T-helper 9 cell (primary cell): ENCODE measurements at places on chromosomes 2 and 18.
A peak's percentile ranks its signal among the peaks of the same experiment; 100 is the strongest.

DNA sequence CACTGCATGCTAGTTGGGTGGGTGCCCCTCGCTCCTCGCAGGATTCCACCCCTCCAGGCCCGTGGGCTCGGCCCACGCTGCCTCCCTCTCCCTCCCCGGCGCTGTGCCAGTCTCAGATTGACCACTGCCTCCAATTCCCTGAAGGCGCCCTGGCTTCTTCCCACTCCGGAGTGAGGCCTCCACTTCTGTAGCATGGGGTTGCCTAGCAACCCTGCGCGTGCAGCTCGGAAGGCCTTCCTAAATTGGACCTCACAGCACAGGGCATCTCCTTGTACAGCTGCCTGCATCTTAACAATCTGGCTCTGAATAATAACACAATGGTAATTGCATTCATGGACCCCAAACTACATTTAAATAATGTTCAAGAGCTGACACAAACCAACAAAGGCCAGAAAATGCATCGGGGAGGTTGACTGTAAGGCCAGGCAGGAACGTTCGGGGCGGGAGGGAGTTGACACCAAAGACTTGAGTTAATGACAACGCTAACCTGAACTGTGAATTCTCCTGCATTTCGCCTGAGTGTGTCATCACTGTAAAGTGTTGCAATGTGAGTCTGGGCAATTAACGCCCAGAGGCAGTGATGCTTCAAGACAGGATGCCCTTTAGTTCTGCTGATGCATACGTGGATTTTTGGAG is 222.9 kb downstream of the ZBTB7C start:
- no peak for DNase-seq

- DNase-seq, result no peak
Observed at GRCh38 chr18:30088238-30089015, 954.1 kb downstream of the DSC3 start.

DNA sequence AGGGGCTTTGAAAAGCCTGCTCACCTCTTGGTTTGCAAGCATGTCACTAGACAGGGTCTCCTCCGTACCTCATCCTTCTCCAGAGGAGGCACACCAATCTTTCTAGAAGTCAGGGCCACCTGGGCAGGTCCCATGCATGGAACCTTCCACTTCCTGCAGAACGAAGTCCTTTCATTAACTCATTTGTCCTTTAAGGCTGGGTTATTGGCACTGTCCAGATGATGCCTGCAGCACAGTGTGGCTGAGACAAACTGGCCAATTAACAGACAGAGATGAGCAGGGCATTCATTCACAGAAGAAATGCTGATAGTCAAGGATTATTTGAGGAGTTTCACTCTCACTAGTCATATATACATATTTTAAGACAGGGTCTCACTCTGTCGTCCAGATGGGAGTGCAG is 245.3 kb downstream of the TFCP2L1 start:
- DNase-seq, result no peak

- DNase-seq, result no peak
Observed at GRCh38 chr18:46378864-46379207, 274.7 kb downstream of the HAUS1 start.

DNA sequence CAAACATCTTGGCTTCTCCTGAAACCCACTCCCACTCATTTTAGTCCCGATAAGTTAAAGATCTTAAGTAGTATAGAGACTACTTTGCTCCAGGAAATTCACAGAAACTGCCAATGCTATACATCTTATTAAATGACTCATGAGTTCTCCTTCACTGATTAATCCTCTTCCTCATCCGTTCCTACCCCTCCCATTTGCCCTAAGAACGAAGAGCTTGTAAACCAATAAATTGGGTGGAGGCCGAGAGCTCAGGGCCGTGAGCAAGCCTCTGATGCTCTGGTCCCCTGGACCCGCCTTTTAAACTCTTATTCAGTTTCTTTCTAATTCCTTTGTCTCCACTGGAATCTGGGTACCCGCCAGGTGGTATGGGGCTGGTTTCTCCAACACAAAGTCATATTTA is 68.6 kb downstream of the METTL8 start:
- DNase-seq, result no peak

GRCh38 chr2:127648321-127648720 is 2.4 kb downstream of the GPR17 start:
- no peak for DNase-seq

GRCh38 chr18:37424507-37424906 is 141.1 kb downstream of the CELF4 start:
- no peak for DNase-seq

DNA sequence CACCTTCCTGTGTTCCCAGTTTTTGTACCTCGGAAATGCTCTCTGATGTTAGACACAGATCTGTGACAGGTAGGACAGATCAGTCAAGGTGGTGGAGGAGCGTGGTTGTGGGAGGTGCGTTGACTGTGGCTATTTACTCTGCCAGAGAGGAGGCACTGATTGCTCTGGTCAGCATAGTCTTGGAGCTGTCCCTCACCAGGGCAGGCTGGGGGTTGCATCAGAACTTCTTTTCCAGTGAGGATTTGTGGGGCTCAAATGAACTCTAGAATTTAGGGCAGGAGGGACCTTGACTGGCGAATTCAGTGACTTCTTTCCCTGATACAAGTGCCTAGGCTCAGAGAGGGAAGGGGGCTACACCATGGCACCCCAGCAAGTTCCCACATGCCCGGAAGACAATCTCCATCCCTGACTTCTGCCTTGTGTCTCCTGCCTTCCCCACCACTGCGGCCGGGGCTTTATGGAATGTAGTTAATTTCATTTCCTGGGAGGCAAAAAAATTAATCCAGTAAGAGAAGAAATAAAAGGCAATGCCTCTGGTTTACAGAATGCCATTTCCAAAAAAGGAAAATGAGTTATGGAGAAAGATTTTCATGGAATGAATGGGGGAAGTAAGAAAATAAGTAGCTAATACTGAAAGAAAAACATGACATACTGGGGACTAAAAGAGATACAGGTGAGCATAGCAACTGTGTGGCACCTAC is 26.1 kb downstream of the NIFK start:
- DNase-seq, result no peak

DNA sequence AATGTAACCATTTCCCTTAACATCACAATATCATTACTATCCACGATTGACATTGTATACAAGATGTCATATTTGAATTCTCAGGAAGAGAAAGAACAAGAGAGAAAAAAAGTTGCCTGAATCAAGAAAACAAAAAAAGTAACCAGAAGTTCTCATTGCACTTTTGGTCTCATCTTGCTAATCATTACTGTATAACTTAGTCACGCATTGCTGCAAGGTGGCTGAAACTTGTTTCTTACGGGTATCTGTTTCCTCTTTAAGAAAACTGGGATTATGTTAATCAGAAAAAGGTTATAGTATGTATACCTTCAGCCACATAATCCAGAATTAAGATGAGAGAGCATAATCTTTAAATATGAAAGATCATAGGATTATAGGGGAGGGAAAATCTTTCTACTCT is 639.7 kb upstream of the SYT4 start:
- DNase-seq, result no peak

DNA sequence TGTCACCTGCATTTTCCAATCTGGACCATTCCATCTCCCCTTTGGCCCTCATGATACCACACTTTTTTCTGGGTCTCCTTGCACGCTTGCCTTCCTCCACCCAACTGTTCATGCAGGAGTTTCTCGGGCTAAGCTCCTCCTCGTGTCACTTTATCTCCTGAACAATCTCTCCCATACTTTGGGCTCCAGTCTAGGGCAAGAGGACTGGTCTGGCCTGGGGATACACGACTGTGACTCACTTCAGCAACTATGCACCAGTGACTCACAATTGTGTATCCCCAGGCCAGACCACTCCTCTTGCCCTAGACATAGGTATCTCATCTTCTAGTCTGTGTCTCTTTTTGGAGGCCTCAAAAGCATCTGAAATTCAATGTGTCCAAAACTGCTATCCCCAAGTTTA is 149.4 kb upstream of the PTPRM start:
- no peak for DNase-seq

GRCh38 chr18:74498712-74499627 is 2.8 kb downstream of the CNDP2 start:
- DNase-seq, result peak; percentile 63

- no peak for DNase-seq
Observed at GRCh38 chr2:158999458-158999857, 31.0 kb downstream of the TANC1 start.

DNA sequence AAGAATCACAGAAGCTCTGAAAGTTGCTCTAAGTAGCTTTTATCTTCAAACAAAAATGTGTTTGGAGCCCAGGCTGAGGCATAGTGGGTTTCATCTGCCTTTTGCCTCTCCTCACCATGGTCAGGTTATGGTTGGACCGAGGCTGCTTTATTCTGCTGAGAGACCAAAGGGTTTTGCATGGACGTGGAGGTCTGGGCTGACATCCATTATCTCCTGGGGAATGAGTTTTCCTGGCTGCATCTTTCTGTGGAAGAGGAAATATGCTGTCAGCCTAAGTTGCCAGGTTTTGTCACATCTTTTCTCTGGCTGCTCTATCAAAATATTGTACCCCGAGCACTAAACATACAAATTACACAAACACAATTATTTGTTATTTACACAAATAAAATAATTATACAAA is 223.2 kb downstream of the LDLRAD4 start:
- no peak for DNase-seq

GRCh38 chr2:240983361-240983995 is 14.9 kb upstream of the SNED1 start:
- DNase-seq, result no peak

DNA sequence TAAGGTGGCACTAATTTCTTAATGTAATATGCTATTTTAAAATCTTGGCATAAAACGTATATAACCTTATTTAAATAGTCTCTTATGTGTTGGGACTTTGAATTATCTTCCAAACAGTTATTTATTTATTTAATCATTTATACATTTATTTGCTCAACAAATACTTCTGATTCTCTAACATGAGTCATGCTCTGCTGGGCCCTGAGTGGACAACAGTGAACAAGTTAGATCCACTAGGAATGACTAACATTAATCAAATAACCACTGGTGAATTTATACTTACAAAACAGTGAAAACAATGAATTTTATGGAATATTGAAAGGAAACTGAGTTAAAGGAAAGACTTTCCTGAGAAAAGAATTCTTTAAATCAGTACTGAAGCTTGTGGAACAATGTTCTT is 1257.2 kb upstream of the CHAC2 start:
- DNase-seq, result no peak

DNA sequence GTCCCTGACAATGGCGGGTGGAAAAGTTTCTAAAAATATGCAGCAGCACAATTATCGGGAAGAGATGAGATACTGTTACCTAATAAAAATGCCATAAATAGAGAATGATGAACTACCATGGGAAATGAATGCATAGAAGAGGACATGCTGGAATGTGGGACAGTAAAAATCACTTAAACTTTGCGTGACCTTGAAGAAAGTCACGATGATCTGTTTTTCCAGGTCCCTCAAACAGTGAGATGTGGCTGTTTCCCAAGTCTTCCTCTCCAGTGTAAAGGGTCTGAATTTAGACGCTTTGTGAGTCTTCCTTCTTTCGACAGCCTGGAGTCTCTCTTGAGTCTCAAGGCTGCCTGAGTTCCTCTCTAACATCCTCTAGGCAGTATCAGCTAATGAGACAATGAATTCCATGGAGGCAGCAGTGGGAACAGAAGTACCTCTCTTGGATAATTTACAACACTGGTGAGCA is 1.4 kb downstream of the CLUL1 start:
- no peak for DNase-seq

GRCh38 chr2:64760128-64760527 is 106.4 kb upstream of the SERTAD2 start:
- DNase-seq, result no peak

GRCh38 chr2:237411092-237411601 is 2.8 kb downstream of the COL6A3 start:
- no peak for DNase-seq

GRCh38 chr2:181354626-181355025 is 102.6 kb upstream of the ITGA4 start:
- no peak for DNase-seq

DNA sequence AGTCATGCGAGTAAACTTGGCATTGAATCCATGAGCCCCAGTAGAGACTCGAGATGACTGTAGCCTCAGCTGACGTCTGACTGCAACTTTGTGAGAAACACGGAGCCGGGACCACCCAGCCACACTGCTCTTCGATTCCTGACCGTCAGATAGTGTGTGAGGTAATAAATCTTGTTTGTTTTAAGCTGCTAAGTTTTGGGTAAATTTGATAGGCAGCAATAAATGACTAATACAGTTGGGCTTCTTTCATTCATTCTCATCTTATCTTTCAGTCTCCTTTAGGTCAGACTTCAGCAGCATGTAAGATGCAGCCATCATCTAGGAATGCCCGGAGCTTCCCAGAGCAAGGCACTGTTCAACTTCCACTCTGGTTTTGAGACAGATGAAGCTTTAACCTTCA is 8.0 kb upstream of the KLHL29 start:
- no peak for DNase-seq

- no peak for DNase-seq
Observed at GRCh38 chr18:24342347-24342746, 55.3 kb downstream of the OSBPL1A start.

DNA sequence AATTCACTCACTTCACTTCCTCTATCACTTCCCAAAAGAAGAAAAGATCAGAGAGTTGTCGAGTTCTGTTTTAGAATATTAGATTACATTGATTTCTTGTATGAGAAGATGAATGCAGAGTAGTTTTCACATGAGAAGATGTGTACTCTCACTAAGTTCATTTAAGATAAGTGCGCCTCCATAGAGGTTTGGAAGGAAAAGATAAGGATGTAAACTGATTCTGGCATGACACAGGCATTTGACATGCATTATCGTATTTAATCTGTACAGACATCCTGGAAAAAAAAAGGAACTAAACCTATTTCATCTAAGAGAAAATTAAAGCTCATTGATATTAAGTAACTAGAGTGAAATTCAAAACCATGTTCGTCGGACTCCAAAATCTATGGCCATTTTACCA is 152.2 kb upstream of the CRIM1 start:
- DNase-seq, result no peak

- no peak for DNase-seq
Observed at GRCh38 chr18:59907660-59908059, 7.9 kb downstream of the PMAIP1 start.

- DNase-seq, result no peak
Observed at GRCh38 chr2:71807581-71808451, 339.8 kb downstream of the CYP26B1 start.

DNA sequence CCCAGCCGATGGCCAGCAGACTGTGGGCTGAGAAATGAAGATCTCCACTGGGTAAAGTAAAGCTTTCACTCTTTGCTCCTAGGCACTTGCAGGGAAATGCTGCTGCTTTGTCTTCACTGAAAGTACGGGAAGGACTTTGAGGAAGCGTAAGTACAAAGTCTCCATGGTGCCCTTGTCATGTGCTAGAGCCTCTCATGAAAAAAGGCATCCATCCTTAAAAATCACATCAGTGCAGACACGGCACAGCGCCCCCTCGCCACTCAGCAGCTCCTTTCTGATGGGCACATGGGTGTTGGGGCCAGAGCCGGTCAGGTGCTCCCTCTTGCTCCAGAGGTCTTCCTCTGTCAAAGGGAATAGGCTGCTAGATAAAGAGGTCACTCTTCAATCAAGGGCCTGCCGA is 109.0 kb upstream of the STPG4 start:
- no peak for DNase-seq

DNA sequence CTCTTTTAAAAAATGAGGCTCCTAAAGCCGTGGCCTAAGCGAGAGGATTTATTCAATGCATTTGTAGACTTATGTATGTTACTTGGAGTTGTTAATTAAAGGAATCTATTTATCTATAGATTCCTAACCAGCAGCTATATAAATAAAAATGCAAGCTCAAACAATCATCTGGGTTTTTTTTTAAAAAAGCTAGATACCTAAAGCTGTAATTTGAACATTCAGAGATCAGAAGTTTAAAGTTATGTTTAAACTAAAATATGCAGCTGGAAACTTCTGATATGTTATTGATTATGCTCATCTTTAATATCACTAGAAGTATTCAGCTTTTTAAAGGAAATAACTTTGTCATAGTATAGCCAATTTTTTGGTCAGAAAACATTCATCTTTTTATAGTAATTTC is 1.0 kb downstream of the MEIS1 start:
- DNase-seq, result no peak
